ENCODE measurements at places on chromosomes 1 and 21. TPM values are rescaled to one million over a fixed set of nuclear protein-coding genes. Genes with fewer than 3 reads are reported as not detected.

PGBD5 gene
- 3.6 TPM for total RNA-seq

FAM151A gene
- total RNA-seq: not detected

BSND gene
- not detected for total RNA-seq

ACTN2 gene
- total RNA-seq: 11.8 TPM

PRKAA2 gene
- total RNA-seq: 2.4 TPM

LCE2B gene
- total RNA-seq: not detected

CA6 gene
- not detected for total RNA-seq

PRAMEF6 gene
- not detected for total RNA-seq

ID3 gene
- total RNA-seq: 334 TPM

DEGS1 gene
- total RNA-seq: 64.7 TPM

SPRR2E gene
- total RNA-seq: not detected
